ENCODE measurements at places on chromosomes 4 and X.

DNA sequence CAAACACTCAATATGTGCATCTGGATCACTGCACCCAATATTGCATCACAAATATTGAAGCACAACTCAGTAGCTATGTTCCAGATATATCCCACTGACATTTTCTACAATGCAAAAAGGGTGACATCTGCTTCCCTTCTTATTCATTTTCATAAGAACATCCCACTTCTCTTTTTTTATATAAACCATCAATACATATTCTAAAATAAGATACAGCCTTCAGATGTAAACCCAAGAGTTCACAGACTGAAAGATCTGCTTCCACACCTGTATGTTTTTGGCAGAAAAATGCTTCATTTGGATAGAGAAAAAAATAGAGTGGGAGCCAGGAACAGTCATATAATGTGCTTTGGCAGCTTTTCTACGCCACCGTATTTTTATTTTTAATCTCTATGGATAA lies 815.6 kb upstream of the ADGRL3 start:
- no peak for DNase-seq

- DNase-seq = no peak
Observed at GRCh38 chrX:116289592-116289991, 119.0 kb downstream of the AGTR2 start.

GRCh38 chrX:41145920-41146608 lies 60.8 kb downstream of the USP9X start:
- DNase-seq = no peak

DNA sequence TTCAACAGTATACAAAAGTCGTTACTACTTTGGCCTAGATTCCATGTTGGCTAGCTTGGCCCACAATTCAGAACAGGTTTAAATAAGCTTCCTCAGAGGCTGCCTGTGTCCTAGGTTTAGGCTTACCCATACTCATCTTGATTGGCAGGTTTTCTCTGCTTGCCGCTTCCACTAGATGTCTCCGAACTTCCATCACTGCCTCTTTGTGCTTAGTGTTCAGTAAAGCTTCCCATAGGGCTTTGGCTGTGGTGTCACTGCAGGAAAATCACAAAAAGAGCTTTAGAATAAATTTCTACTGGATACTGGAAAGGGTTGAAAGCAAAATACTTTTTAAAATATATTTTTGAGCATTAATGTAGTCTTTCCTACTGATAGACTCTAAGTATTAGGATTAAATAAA lies 52.4 kb downstream of the SCFD2 start:
- peak; percentile 90 for DNase-seq

DNA sequence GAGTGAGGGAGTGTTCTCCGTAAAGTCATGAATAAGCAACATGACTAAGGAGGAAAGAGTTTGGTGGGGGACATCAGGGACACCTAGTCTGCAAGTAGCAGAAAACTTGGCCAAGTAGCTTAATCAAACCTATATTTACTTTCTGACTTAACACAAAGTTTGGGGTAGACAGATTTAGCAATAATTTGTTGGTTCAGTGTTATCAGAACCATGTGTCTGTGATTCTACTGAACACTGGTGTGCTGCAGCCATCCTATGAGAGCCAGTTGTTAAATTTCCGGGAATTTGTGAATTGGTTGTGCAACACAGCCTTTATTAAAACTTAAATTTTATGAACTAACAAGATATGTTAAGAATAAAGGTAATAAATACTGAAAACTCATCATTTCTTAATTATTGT lies 469.3 kb downstream of the C4orf33 start:
- DNase-seq = no peak

- no peak for DNase-seq
Observed at GRCh38 chr4:96602661-96603060, 762.8 kb downstream of the PDHA2 start.
